K562 (cell line): ENCODE measurements at places on chromosomes 12 and 14. TPM values are rescaled to one million over a fixed set of nuclear protein-coding genes. Genes with fewer than 3 reads are reported as not detected.

- H3K36me3 ChIP-seq = no peaks in the 10 kb centered on the region
- H3K4me1 ChIP-seq = no peaks in the 10 kb centered on the region; the same call in 1 of the 2 replicates
- no peaks in the 10 kb centered on the region for H3K27me3 ChIP-seq
- no peak for DNase-seq
Observed at GRCh38 chr12:42299392-42300308, 26.2 kb downstream of the ZCRB1 start.

GRCh38 chr14:32978691-32979255, 40.1 kb downstream of the NPAS3 start:
- no peaks in the 10 kb centered on the region for H3K4me1 ChIP-seq
- no peaks in the 10 kb centered on the region for H3K27me3 ChIP-seq
- no peaks in the 10 kb centered on the region for H3K36me3 ChIP-seq
- H3K27ac ChIP-seq = no peak overlapping the region
- no peak for DNase-seq

- H3K27ac ChIP-seq = no peak overlapping the region
- H3K27me3 ChIP-seq = no peaks in the 10 kb centered on the region
- peaks cover 45% of the 10 kb centered on the region for H3K4me1 ChIP-seq
- DNase-seq = no peak
- H3K4me3 ChIP-seq = no peak overlapping the region
Observed at GRCh38 chr12:89389755-89390661, 37.7 kb upstream of the DUSP6 start.

DNA sequence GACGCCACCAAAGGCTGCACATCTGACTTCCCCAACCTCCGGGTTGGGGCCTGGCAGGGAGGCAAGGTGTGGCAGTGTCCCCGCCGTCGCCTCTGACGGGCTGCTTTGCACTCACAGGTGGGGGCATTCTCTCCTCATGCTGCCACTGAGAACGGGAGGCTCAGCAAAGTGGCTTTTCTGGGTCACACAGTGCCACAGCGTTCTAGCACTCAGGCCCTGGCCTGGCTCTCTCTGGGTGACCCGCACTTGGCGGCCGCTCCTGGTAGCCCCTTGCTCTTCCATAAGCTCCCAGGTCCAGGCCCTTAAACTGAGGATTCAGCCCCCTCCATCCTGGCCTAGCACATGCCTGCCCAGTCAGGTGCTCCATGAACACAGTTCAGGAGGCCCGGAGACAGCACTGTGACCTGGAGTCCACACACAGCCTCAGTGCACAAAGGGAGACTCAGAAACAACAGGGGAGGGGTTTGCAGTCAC, 25.2 kb downstream of the SERPINA1 start:
- no peaks in the 10 kb centered on the region for H3K27me3 ChIP-seq
- H3K4me3 ChIP-seq = no peak overlapping the region
- DNase-seq = no peak
- no peak overlapping the region for H3K27ac ChIP-seq
- H3K4me1 ChIP-seq = no peaks in the 10 kb centered on the region

The MRPS35 gene
- total RNA-seq = 79.0 and 88.8 TPM in 2 replicates

The PTPN21 gene
- 1.9 and 2.2 TPM in 2 replicates for total RNA-seq

The SMOC1 gene
- 0.04 TPM in 1 of 2 replicates, not detected in the other for total RNA-seq
